Cardiac muscle cell (in vitro differentiated cells and primary cell): ENCODE measurements at places on chromosomes 5 and 9.

DNA sequence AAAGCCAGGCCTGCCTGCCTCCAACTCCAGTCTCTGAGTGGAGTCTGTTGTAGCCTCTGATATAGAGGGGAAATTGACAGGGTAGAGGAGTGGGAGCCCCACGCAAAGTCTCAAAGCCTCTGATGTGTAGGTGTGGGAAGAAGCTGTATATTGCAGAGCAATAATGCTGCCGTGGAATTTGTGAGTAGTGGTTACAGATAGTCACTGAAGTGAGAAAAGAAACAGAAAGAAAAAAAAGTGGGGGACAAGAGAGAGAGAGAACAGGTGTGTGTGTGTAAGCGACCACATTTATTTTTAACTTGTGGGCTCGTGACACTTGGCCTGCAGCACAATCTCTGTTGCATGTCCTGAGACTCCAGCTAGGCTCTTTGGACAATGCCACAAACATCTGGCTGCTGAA, 227.8 kb downstream of the NSG2 start:
- no peak for DNase-seq

DNA sequence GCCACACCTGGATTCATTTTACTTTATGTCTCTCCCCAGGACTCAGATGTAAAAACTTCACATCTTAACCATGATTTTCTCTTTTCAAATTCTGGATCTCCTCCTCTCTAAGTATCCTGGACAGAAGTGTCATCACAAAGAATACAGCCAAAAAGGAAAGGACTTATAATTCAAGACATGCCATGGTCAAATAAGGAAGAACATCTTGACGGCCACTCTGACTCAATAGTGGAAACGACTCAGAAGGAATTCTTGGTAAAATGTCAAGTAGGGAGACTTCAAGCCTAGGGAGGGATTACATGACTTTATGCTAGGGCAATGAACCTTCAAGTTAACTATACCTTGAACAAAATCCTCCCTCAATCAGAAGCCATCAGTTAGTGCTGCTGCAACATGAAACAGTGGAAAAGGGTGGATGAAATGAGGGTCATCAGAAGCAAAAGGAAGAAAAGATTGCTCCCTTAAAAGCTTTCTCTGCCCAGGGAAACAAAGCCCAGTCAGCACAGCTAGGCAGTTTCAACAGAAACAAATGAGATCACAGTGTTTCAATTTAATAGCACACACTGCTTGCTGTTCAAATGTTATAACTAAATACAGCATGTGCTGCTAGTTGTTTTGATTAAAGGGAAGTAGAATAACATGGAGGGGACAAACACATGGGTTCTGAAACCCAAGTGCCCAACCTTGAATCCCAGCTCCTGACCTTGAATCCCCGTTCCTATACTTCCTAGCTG, 101.4 kb downstream of the LPAR1 start:
- peak; percentile 50 for DNase-seq

DNA sequence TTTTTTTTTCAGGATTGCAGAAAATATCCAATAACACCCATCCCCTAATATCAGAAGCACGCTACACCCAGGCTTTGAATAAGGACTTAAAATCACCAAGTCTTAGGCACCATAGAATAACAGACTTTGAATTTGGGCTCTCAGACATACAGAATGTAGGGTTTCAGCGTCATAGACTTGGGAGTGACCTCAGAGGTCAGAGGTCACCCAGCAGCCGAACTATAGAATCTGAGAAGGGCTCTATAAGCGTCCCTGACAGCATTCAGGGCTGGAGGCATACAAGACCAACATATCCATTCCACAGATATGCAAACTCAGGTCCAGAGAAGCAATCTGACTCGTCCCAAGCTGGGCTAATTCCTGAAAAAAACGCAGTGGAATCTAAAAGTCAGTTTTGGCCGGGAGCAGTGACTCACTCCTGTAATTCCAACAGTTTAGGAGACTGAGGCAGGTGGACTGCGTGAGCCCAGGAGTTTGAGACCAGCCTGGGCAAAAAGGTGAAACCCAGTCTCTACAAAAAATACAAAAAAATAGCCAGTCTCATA, 34.7 kb downstream of the SLC6A7 start:
- DNase-seq: no peak

- DNase-seq: no peak
Observed at GRCh38 chr9:89464300-89464901, 33.5 kb downstream of the SEMA4D start.

- no peak for DNase-seq
Observed at GRCh38 chr5:42879291-42879690, 67.6 kb upstream of the SELENOP start.

DNA sequence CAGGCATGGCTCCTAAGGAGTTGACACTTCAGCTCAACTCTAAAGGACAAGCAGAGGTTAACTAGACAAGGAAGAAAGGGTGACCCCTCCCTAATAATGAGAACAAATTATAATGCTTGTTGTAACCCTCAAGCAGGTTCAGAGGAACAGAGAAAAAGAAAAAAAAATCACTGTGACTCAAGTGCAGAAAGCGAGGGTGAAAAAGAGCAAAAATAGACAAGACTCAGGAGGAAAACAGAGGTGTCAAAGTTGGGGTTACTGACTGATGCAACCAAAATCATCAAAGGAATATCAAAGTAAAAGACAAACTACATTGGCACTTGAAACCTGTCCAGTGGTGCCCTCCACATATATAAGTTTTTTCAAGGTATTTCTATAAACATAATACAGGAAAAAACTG, 28.4 kb downstream of the FBXW11 start:
- DNase-seq: no peak

- no peak for DNase-seq
Observed at GRCh38 chr9:123102375-123103113, 69.1 kb downstream of the GPR21 start.

- no peak for DNase-seq
Observed at GRCh38 chr9:94875300-94876020, 149.0 kb downstream of the AOPEP start.

DNA sequence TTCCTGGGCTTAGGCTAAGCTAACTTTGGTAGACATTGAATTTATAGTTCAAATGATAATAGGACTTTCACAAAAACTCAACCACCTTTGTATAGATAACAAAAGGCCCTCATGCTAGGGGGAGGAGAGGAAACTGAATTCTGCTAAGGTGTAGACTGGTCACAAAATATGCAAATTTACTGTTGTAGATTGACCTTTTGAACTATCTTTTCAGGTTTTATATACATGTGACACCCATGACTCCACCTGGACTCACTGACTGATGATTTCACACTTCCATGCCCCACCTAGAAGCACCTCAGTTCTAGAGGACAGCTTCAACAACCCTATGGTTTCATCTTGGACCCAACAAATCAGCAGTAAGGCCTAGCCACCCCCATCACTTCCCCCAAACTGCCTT, 165.7 kb downstream of the CEMIP2 start:
- DNase-seq: no peak

DNA sequence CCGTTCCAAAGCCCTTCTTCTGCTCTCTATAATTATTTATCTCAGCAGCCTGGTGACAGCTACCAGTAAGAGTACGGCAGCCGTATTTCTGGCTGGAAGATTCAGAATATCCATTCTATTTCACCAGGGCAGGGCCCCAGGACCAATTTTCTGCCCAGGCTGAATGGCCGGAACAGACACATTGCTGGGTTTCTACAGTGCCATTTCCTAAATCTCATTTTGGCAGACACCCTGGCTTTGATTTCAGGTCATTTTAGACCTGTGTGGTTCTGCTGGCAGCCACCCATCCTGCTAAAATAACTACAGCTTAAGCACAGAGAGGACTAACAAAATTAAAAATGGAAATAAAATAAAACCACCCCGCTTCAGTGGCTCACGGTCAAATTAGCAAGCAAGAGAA, 95.0 kb downstream of the CRB2 start:
- DNase-seq: no peak

GRCh38 chr9:95855961-95856360, 19.5 kb upstream of the ERCC6L2 start:
- no peak for DNase-seq

GRCh38 chr9:21432672-21433425, 7.4 kb upstream of the IFNA1 start:
- DNase-seq: no peak

DNA sequence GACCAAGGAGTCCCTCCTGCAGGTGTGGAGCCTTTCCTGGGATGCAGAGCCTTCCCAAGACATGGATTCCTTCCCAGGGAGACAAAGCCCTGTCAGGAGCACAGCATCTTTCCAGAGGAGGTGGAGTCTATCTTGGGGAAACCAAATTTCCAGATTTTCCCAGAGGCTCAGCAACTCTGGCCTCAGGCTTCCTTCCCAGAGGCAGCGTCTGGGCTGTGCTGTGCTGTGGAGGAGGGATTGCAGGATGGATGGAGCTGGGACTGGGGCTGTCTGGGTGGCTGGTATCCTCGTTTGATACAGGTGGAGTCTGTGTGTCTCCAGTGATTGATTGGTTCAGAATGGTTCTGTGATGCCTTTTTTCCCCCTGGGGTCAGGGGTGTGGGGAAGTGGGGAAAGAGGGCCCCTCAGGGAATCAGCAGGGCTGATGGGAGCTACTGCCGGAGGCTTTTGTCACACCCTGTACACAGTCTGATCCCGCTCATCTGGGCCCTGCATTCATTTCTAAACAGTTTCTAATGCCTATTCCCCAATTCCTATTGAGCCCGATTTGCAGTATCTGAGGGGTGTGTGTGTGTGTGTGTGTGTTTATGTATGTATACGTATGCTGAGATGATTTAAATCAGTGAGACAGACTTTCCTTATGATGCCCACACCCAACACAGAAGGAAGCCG, 16.0 kb downstream of the OR13J1 start:
- DNase-seq: no peak

- peak; percentile 98 for DNase-seq
Observed at GRCh38 chr9:92650839-92651621, 18.9 kb downstream of the IPPK start.
